Tibial nerve (tissue), 4 donors: ENCODE measurements at places on chromosomes 13 and 19. TPM values are rescaled to one million over a fixed set of nuclear protein-coding genes. Genes with fewer than 3 reads are reported as not detected.

GRCh38 chr19:20349206-20349605 is 182.2 kb downstream of the ZNF486 start:
- no peaks in the 10 kb centered on the region for H3K36me3 ChIP-seq
- DNase-seq = no peak
- no peak overlapping the region for H3K4me3 ChIP-seq

- H3K4me3 ChIP-seq = no peak overlapping the region
- DNase-seq = no peak
- H3K4me1 ChIP-seq = peaks cover 24% of the 10 kb centered on the region
- H3K27ac ChIP-seq = peak overlapping the region; percentile 19
- no peaks in the 10 kb centered on the region for H3K27me3 ChIP-seq
- no peaks in the 10 kb centered on the region for H3K36me3 ChIP-seq
Measured at GRCh38 chr19:17138937-17139598, 63.5 kb downstream of the MYO9B start.

GRCh38 chr19:30795727-30796126 is 423.5 kb downstream of the ZNF536 start:
- DNase-seq = no peak
- H3K4me3 ChIP-seq = no peak overlapping the region
- H3K27me3 ChIP-seq = no peaks in the 10 kb centered on the region
- H3K4me1 ChIP-seq = no peaks in the 10 kb centered on the region
- H3K36me3 ChIP-seq = no peaks in the 10 kb centered on the region

Gene GGN
- total RNA-seq = not detected

DNA sequence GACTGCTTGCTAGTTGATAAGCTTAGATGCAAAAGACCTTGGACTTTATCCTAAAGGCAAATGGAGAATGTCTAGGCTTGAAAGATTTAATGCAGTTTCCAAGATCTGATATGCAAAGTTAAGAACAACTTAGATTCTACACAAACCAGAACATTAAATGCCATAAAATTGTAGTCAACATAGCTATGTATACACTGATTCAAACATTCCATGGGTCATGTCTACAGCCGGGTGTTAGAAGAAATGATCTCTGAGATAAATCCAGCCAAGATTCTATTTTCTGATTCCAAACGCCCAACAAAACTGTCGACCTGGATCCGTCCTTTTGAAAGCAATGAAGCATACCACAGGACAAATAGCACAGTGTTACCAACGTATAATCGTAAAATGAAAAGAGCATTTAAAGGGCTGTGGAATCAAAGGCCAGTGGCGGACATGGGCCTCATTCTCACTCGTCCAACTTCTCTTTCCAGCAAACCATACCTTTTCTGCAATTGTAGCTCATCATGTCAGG is 52.7 kb downstream of the KCTD12 start:
- H3K27ac ChIP-seq = no peak overlapping the region
- no peak for DNase-seq
- no peak overlapping the region for H3K4me3 ChIP-seq
- no peaks in the 10 kb centered on the region for H3K4me1 ChIP-seq
- no peaks in the 10 kb centered on the region for H3K36me3 ChIP-seq

DNA sequence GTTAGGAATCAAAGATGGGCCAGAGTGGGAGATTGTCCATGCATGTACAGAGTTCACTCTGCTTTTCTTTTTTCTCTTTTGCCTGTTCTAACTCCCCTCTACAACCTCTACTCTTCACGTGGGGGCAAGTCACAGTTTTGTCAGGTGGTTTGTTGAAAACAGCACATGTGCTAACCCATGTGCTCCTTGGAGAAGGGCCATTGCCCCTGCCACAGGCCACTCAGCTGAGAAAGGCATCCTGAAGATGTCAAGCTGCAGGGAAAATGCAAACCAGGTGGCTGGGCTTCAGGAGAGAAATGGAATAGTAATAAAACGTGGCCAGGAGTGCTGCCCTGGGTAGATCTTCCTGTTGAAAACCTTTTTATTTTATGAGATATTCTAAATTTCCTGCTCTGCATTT is 35.3 kb upstream of the SLC10A2 start:
- H3K36me3 ChIP-seq = no peaks in the 10 kb centered on the region
- no peak overlapping the region for H3K4me3 ChIP-seq
- no peaks in the 10 kb centered on the region for H3K4me1 ChIP-seq
- DNase-seq = no peak
- H3K27ac ChIP-seq = no peak overlapping the region
- no peaks in the 10 kb centered on the region for H3K27me3 ChIP-seq

- DNase-seq = no peak
- no peak overlapping the region for H3K4me3 ChIP-seq
- no peaks in the 10 kb centered on the region for H3K27me3 ChIP-seq
- no peak overlapping the region for H3K27ac ChIP-seq
Measured at GRCh38 chr13:110037925-110038573, 251.7 kb upstream of the IRS2 start.

Gene ERICH6B
- total RNA-seq = not detected

- peaks cover 44% of the 10 kb centered on the region for H3K4me1 ChIP-seq
- H3K27me3 ChIP-seq = no peaks in the 10 kb centered on the region
- peak overlapping the region; percentile 97 for H3K27ac ChIP-seq
- H3K4me3 ChIP-seq = peak overlapping the region; percentile 99
- no peak for DNase-seq
Measured at GRCh38 chr19:3368441-3368795, 2.0 kb downstream of the NFIC start.

Gene MKNK2
- 126 TPM for total RNA-seq

GRCh38 chr13:113736258-113736731 is 22.7 kb upstream of the TMEM255B start:
- peaks cover 26% of the 10 kb centered on the region for H3K27me3 ChIP-seq
- no peak overlapping the region for H3K4me3 ChIP-seq
- no peak for DNase-seq
- H3K36me3 ChIP-seq = no peaks in the 10 kb centered on the region

Gene ANGPTL4
- 256 TPM for total RNA-seq

- H3K36me3 ChIP-seq = no peaks in the 10 kb centered on the region
- no peak overlapping the region for H3K27ac ChIP-seq
- DNase-seq = no peak
- H3K4me1 ChIP-seq = no peaks in the 10 kb centered on the region
Measured at GRCh38 chr19:40553885-40554857, 22.5 kb upstream of the SHKBP1 start.

- H3K4me3 ChIP-seq = no peak overlapping the region
- peaks cover 17% of the 10 kb centered on the region for H3K4me1 ChIP-seq
- peak; percentile 54 for DNase-seq
- no peaks in the 10 kb centered on the region for H3K36me3 ChIP-seq
Measured at GRCh38 chr13:113882267-113882630, 18.4 kb upstream of the GAS6 start.

Gene ACP7
- total RNA-seq = 1.5 TPM

DNA sequence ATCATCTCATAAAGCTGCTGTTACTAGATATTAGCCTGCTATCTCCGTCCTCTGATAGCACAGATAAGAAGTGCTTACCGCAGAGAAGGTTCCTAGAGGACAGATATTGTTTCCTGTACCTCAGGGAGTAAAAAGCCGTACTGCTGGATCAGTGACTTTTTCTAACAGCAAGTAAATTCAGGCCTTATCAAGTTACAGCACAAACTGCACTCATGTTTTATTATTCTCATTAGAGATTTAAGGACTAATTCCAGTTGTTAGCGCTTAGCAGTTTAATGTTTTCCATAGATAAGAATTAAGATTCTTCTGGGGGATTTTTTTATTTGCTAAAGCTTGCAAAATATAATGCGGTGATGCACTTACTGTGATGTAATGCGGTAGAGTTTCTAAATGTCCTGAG is 119.0 kb upstream of the OBI1 start:
- no peak for DNase-seq
- H3K4me1 ChIP-seq = no peaks in the 10 kb centered on the region
- no peak overlapping the region for H3K27ac ChIP-seq

DNA sequence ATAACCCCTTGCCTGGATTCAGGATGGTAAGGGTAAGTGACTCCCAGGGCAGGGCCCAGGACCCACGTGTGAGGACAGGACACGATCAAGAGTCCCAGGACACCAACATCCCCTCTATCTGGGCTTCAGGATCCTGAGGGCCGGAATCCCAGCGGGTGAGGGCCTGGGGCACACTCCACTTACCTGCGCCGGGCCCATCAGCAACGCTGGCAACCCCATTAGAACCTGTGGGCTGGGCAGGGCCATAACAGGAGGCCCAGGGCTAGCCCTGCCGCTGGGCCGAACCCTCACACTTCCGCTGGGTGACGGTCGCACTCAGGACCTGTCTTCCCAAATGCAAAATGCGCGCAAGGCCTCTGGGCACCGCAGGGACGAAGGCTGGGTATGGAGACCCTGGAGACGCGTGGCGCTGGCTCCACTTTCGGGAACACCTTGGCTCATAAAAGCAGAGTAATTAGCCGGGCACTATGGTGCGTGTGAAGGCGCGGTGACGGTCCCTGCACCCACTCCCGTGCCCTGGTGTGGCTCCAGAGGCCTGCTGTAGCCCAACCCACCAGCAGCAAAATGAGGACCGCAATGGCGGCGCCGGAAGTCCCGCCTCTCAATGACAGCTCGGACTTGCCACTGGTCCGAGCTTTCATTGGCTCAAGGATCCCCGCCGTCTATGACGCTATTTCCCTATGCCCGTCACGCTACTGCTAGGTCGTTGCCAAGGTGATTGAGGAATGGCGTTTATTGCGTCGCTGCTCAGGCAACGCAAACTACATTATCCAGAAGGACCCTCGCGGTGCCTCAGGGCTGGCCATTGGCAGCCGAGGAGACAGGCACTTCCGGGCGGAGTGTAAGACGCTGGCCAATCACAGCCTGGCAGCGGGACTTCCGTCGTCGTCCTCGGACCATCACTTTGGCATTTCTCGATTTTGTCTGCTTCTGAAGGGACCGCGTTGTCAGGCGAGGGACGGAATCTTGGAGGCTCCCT is at the start of gene ZNF132:
Gene ZNF132, minus strand, starts transcription at position 578 of the 979 bp plus-strand sequence. Its CDS starts 332 bp downstream, at position 246.
- peak within 1 kb of the TSS; percentile 29 for H3K27ac ChIP-seq
- peaks cover 44% of the 10 kb centered on the region for H3K36me3 ChIP-seq
- no peaks in the 10 kb centered on the region for H3K27me3 ChIP-seq

Gene TMEM91
- 20.3 TPM for total RNA-seq

DNA sequence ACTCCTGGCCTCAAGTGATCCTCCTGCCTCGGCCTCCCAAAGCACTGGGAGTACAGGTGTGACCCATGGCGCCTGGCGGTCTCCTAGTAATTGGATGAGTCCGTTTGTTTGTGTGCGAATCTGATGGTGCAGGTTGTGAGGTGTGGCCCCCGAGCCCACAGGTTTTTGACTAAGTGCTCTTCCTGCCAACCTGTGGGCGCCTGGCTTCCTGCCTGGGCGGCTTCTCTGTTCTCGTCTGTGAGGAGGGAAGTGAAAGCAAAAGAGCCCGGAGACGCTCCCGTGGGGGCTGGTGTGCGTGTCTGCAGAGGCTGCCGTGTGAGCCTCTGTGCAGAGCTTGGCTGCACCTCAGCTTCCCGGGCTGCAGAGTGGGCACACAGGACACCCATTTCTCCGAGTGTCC is 10.0 kb downstream of the ARHGAP45 start:
- no peaks in the 10 kb centered on the region for H3K36me3 ChIP-seq
- H3K27ac ChIP-seq = no peak overlapping the region
- no peak for DNase-seq
- H3K27me3 ChIP-seq = no peaks in the 10 kb centered on the region
- H3K4me1 ChIP-seq = no peaks in the 10 kb centered on the region
- no peak overlapping the region for H3K4me3 ChIP-seq

Gene ZNF302
- 41.7 TPM for total RNA-seq
